ENCODE measurements at places on chromosomes 13 and 19. TPM values are rescaled to one million over a fixed set of nuclear protein-coding genes. Genes with fewer than 3 reads are reported as not detected.

Gene KASH5
- 0.97 TPM for total RNA-seq

DNA sequence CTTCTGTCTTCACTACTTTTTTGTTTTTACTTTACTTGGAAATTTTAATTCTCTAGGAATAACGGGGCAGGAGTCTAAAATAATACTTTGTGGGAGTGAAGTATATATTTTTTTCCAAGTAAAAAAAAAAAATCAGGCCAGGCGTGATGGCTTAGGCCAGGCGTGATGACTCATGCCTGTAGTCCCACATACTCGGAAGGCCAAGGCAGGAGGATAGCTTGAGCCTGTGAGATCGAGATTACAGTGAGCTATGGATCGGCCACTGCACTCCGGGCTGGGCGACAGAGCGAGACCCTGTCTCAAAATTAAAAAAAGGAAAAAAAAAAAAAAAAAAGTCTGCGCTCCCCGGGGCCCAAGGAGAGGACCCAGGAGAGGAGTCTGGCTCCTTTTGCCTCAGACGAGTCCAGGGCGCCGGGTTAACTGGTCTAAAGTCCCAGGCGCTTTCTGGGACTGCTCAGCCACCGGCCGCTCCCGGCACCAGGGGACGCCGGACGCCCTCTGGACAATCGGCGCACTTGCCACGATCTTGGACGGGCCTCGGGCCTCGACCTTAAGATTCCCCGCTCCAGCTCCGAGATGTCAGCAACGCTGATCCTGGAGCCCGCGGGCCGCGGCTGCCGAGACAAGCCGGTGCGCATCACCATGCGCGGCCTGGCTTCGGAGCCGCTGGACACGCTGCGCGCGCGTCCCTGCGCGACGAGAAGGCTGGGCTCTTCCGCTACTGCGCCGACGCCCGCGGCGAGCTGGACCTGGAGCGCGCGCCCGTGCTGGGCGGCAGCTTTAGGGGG lies 2.7 kb upstream of the ZFP82 start:
- DNase-seq = no peak

- DNase-seq = no peak
These were observed 43.4 kb upstream of the MEDAG start for GRCh38 chr13:30862707-30863106.

- no peak for DNase-seq
These were observed 7.3 kb downstream of the EPSTI1 start for GRCh38 chr13:42984691-42985090.
